OCI-LY7 (cell line): ENCODE measurements at places on chromosomes 11 and 22.

- DNase-seq: no peak
Observed at GRCh38 chr11:78230161-78230877, 41.6 kb downstream of the USP35 start.

- no peak for DNase-seq
Observed at GRCh38 chr11:131993246-131993645, 622.8 kb downstream of the NTM start.

- DNase-seq: no peak
Observed at GRCh38 chr11:3230636-3231549, 1.3 kb downstream of the MRGPRE start.

DNA sequence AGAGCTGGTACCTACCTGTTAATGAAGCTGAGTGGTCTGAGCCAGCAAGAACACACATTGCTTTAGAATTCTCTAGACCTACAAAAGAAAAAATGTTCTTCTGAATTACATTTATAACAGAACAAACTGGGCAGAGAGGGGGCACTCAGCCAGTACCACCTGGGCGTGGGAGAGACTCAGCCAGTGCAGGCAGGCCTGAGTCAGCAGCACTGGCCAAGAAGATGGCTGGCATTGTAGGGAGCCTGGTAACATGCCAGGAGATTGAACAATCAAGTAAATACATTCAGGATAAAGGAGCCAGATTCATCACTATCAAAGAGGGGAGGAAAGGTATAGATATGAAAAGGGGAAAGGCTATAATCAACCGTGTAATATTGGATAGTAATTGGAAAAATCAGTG is 19.9 kb downstream of the SERGEF start:
- no peak for DNase-seq

DNA sequence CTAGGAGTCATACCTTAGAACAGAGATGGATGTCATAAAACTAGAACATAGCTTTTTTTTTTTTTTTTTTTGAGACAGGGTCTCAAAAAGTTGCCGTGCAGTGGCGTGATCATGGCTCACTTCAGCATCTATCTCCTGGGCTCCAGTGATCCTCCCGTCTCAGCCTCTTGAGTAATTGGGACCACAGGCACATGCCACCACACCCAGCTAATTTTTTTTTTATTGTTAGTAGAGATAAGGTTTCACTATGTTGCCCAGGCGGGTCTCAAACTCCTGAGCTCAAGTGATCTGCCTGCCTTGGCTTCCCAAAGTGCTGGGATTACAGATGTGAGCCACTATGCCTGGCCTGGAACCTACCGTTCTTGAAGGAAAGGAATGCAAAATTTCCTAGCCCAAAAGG is 8.8 kb upstream of the CEP295 start:
- DNase-seq: no peak

DNA sequence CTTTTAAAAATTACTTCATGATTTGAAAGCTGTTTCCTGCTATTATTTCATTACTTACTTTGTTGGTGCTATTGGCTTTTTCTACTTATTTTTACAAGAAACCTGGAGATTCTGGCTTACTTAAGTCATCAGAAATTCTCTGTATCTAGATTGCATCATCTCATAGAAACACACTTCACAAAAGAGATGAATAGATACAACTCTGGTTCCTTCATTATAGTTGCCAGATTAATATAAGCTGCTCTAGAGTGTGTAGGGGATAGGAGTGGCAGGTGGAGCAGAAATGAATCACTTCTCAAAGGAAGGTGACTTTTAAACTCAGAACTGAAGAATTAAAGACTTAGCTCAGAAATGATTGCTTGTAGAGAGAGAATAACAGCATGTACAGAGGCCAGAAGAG is 20.0 kb downstream of the CYP2R1 start:
- DNase-seq: no peak

- DNase-seq: no peak
Observed at GRCh38 chr22:26430600-26430999, 1.5 kb downstream of the ASPHD2 start.

DNA sequence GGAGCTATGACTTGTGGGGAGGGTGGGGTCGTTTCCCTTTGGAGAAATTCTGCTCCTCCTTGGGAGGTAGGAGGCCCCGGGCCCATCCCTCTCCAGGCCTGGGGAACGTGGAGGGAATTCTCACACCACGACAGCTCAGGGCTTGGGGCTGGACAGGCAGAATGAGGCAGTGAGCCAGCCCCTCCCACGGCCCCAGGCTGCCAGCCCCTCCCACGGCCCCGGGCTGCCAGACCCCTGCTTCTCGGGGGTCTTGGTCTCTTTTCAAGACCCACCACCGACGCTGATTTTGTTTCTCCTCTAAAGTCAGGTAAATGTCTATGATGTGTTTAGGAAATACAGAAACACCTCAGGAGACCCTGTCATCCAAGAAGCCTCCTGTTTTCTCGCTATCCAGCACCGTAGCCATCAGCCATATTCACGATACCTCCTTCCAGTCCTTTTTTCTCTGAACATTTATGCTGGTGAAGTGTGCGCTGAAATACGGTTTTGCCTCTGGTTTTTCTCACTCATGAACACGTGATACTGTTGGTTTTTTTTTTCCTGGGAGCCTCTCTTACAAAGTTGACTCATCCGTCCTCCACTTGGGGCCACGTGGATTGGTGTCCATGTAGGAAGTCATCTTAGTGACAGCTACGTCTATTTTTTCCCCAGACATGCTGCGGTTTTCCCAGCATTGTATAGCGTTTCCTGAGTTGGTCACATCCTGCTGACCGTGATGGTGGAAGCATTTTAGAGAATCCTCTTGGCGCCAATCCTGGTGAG is 1219.6 kb downstream of the BRD1 start:
- no peak for DNase-seq

DNA sequence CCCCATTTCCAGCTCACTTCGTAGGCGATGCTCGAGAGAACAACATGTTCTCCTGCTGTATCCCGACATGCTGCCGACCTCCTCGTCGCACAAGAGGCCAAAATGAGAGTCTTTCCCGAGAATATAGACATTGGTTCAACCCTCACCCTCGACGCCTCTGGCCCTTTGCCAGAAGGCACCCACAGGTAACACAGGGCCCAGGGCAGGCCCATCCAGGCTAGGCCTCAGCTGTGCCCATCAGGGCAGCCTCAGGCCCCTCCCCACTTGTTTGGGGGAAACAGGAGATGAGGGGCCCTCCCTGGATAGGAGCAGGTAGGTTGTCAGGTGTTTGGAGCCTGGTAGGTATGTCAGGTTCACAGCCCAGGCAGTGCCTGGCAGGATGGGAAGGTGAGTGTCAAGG is 2.7 kb upstream of the RGL4 start:
- no peak for DNase-seq

- DNase-seq: no peak
Observed at GRCh38 chr11:92443199-92443598, 218.6 kb downstream of the FAT3 start.

- no peak for DNase-seq
Observed at GRCh38 chr11:117378976-117379865, 51.6 kb downstream of the CEP164 start.

GRCh38 chr11:5684646-5685362 is at the start of gene TRIM5:
Gene TRIM5 (minus strand): TSS chr11:5685074. CDS start chr11:5680177, 4,897 bp downstream.
- peak; percentile 81 for DNase-seq

DNA sequence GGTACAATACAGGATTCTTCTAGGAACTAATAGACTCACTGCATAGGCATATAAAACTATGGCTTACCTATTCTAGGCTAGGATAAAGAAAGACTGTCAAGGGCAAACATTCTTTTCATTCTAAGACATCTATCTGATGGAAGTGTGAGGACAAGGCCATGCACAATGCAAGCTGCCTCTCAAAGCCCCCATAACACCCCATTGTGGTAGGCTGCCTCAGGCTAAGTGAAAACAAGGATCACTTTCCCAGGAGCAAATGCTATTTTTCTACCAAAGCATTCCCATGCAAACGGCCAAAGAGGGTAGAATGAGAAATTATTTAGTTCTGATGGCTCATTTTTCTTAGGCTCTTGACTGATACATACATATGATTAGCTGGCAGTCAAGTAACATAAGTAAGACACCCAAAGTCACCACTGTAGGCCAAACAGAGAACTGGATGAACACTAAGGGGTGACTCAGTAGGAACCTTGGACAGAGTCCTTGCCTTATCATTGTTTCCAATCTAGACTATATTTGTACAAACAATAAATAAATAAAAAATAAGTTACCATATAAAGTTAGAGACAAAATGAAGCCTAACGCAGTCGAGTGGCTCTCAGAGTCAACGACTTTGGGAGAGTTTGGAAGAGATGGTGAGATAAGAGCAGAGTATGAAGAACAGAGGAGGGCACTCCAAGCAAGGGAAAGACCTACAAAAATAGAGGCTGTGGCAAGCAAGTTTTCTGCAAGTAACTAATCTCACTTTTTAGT is 303.6 kb downstream of the SBF2 start:
- DNase-seq: no peak

DNA sequence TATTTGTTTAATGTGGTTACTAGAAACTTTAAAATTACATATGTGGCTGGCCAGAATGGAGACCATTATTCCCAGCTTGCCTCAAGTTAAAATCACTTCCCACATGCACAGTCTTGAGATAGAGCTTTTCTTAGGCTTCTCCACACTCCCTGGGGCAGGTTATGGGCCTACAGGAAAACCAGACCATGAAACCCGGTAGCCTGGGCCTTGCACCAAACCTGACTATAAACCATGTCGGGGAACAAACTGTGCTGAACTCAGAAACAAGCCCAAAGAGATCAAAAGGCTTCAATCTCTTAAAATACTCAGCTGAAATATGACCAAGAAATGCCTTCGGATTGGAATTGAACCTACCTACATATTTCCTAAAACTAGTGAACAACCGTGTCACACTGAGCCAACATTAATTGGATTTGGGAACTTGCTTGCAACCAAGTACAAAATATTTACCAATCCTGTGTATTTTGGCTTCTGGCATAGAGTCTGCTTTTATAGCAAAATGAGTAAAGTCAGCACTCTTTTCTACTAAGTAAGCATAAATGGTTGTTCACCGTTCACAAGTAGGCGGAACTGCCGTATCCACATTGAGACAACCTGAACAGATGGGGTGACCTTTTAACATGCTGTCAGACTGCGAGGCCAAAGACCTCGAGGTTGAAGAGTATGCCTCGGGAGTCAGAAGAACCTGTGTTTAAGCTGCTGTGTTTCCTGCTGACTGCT is 199.5 kb downstream of the FAM76B start:
- DNase-seq: no peak

DNA sequence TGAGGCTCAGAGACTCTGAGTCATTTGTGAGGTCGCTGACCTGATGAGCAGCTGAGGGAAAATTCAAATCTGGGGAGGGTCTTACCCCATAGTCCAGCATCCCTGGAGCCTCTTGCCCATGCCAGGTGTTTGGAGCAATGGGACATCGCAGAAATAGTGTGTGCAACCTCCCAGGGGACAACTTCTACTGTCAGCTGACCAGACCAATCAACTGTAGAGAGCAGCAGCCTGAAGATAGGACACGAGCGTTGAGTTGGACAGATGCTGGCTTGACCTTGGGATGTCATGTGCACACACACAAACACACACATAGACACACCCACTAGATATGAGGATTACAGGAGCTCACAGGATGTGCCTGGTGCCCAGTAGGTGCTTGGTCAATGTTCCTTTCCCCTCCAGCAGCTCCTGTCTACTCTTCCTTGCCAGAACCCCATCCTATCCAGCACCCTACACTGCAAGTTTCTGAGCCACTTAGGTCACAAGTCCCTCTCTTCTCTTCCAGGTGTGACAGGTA is 59.1 kb upstream of the MPEG1 start:
- peak; percentile 53 for DNase-seq

DNA sequence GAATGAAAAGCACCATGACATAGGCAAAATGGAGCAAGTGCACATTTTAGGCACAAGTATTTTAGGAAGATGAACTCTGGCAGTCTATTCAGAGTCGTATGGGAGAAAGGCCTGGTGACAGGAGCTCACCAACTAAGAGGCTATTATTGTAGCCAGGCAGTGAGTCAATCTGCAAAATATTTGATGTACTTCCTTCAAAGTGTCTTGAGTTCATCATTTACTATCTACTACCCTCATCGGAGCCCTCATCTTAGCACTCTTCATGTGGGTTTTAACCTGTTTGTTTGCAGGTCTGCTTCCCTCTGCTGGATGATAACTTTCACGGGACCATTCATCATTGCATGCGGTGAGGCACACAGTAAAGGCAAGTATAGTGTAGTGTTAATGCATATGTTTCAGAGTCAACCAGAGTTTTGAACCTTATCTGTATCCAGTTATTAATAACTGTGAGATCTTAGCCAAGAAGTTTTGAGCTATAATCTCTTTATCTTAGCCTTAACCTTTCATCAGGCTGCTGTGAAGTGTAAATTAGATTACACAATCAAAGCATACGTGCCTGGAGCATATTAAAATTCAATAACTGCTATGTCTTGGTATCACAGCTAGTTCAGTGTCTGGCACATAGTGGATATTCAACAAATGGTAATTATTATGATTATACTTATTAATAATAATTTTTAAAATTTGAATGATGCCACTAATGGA is 70.9 kb upstream of the SC5D start:
- no peak for DNase-seq

GRCh38 chr11:134835561-134835960 is 423.5 kb upstream of the B3GAT1 start:
- no peak for DNase-seq

DNA sequence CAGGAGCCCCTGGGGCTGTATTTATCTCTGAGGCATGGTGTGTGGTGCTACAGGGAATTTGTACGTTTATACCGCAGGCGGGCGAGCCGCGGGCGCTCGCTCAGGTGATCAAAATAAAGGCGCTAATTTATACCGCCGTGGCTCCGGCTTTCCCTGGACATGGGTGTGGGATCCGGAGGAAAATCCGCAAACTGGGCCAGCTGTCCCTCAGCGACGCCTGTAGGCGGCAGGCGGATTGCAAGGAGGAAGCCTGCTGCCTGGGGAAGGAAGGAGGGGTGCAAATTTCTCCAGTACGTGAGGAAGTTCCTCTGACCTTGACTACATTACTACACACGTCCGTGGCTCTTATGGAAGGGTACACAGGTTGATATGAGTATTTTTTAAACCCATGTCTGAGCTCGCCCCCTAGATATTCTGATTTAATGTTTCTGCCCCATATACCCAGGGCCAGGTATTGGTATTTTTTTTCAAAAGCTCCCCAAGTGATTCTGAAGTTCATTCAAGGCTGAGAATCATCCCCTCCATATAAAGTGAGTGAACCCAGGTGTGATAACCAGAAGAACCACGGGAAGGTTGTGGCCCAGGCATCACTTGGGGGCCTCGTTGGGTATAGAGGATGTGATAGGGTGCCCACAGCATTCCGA is 2.8 kb downstream of the MYOD1 start:
- DNase-seq: no peak

DNA sequence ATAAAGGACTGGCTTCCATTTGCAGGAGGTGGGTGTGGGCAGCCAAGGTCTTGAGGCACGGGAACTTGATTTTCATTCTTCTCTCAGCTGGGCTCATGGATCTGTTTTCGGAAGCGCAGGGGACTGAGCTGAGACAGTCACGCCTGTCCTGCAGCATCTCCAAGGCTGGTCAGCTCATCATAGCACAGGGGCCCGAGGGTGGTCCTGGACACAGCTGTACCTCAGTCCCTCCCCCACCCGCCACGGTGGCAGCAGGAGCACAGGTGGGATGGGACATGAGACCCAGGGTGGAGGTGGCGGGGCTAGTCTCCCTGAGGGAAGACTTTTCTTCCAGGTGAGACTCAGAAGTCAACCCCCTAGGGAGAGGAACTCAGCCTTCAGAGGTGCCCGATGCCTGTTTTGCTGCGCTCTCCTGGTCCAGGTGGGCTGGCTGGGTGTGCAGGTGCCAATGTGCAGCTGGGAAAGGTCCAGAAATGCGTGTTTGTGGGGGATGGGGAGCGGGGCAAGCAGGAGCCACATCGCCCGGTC is 3.7 kb downstream of the ADAMTS8 start:
- no peak for DNase-seq

- no peak for DNase-seq
Observed at GRCh38 chr11:65434057-65434666, 11.6 kb downstream of the NEAT1 start.
